ENCODE measurements at places on chromosomes 2 and 18.

DNA sequence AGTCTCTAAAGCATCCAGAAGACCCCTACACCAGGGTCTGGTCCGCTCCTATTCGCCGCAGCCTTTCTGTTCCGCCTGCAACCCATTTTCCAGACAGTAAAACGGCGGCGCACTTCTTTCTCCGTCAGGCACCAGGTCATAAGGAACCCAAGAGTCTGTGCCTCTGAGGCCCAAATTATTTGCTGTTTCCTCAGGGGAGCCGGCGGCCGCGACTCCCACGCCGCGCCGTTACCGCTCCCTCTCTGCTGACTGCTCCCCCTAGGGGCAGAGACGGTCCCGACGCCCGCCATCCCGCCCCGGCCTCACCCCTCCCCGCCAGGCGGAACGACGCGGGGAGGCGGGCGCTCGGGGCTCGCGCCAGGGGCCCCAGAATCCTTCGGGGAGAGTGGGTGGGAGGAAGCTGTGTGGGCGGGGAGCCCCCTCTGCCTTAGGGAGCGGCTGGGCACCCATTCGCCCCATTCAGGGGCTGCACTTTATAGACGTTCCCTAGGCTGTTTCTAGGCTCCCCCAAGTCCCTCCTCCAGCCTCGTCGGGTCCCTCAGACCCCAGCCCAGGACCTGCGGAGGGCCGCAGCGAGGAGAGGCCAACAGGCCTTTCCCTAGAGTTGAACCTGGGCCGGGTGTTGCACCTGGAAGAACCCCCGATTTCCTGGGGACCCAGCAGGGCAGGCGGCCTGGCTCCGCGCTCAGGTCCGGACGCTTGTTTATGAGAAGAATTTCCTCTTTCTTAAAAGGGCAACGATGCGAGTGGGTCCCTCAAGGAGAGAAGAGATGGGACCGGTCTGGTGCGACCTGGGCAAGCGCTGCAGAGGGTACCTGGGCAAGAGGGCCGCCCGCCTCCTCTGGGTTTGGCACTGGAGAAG is 3.6 kb upstream of the CTDSP1 start:
- DNase-seq = peak; percentile 86

- DNase-seq = no peak
Observed at GRCh38 chr18:13433685-13434084, 215.1 kb downstream of the LDLRAD4 start.

DNA sequence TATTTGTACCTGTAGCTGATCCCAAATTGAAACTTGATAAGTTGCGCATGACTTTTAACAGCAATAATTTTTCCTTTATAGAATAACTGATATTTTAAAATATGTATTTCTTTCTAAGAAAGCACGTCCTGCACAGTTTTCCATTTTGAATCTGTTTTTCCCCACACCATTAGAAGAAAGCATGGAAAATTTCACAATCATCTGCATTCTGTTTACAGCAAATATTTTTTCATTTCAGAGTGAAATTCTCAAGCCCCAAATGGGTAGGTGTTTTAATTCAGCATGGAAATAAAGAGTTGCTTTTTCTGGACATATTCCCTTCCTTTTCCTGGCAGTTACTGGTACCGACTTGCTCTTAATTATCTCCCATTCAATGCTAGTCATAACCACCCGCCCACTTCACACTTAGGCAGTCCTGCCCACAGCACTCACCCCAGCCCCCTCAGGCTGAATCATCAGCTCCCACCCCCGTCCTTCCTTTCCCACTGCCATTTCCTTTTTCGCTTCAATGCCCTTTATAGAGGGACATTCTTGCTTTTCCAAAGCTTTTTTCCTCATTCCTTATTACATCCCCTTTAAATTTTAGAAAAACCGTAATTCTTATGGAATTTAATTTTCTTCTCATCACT is 89.2 kb upstream of the GLS start:
- DNase-seq = peak; percentile 17

GRCh38 chr2:39772086-39772811 is 6.8 kb downstream of the THUMPD2 start:
- no peak for DNase-seq

DNA sequence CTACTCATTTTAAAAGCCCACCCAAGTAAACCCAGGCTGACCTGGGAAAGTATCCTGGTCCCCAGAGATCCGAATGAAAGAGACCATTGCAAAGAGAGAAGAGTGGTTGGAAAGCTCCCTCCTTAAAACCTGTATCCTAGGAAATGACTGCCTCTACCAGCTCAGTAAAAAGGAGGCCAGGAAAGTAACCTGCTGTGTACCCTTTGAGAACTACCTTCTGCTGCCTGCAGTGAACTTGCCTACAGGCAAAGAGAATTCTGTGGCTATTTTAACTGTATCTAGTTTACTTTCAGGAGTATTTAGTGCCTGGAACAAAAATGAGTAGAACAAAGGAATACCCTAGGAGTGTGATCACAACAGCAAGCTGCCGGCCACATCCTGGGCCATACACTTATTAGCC is 641.7 kb upstream of the NRXN1 start:
- DNase-seq = no peak

GRCh38 chr18:28032177-28032576 is 144.8 kb downstream of the CDH2 start:
- no peak for DNase-seq

GRCh38 chr2:223618172-223619035 is 16.2 kb upstream of the SCG2 start:
- DNase-seq = no peak

DNA sequence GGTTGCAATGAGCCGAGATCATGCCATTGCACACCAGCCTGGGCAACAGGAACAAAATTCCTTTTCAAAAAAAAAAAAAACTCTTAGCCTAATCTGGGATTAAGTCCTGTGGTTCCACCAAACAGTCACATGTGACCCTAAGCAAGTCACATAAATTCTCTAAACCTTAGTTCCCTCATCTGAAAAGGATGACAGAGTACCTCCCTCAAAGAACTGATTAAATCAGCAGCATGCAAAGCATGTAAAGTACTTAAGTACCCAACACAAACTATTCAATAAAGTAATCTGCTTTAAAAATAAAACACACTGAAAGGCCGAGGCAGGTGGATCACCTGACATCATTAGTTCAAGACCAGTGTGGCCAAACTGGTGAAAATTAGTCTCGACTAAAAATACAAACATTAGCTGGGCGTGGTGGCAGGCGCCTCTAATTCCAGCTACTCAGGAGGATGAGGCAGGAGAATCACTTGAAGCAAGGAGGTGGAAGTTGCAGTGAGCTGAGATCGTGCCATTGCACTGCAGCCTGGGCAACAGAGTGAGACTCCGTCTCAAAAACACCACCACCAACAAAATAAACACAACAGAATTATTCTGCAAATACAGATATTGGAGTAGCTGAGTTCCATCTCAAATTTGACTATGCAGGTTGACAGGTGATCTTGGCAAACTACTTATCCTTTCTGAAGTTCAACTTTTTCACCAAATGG is 7.0 kb downstream of the USP34 start:
- no peak for DNase-seq

GRCh38 chr2:55947752-55948151 is 24.2 kb upstream of the EFEMP1 start:
- DNase-seq = no peak

DNA sequence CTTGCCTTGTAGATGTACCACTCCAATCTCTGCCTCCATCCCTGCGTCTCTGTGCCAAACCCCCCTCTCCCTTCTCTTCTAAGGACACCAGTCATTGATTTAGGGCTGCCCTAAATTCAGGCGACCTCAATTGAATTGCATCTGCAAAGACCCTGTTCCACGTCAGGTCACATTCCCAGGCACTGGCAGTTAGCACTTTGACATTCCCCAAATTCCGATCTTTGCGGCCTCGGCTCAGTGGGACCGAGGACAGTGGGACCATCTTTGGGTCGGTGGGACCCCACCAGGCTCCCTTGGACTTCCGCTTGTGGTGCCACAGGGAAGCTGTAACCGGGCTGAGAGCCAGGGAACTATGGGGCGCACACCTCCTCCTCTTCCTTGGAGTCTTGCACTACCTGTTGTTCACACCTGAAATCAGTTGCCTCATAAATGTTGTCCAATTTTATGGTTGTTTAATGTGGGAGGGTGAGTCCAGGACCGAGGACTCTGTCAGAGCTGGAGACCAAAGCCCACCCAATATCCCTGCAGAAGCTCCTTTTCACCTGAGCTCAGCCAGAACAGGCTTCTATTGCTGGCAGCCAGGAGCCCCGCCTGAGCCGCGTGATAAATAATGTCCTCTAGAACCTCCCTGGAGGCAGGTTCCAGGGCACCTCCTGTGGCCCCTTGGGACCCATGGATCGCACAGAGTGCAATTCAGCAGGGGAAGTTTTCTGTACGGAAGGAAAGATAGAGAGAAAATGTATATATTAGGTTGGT is 271.6 kb downstream of the EIPR1 start:
- DNase-seq = no peak

DNA sequence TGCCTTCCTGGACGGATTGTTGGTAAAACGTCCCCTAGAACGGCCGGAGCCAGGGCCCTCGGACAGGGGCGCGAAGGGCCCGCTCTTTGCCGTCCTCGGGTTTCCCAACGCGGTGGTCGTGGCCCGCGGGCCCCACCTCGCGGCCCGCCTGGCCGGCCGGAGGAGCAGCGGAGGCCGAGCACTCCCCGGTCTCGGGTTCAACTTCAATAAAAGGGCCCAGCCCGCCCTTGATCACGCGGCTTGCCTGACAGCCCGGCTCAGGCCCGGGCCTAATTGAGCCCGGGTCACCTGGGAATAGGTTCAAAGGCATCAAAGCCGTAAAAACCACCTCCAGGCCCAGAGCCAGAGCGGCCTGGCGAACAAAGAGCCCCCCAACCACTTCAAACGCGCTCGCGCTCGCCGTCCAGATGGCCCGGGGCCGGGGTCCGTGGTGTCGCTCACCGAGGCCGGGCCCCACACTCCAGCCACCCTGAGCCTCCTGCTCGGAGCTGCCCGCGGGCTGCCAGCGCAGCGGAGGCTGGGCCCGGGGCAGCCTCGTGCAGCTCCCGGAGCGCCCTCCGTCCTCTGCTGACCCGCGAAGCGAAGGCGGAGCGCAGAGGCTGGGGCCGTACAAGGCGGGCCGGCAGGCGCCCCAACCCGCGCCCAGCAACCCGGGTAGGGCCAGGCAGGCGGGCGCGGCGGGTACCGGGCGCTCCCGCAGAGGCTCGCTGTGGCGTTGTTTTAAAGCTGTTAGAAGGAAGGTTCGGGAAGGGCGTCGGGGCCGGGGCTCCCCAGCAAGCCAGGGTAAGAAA is 1.1 kb upstream of the TWIST2 start:
- DNase-seq = no peak

GRCh38 chr2:36469710-36470109 is 114.1 kb downstream of the CRIM1 start:
- no peak for DNase-seq

- no peak for DNase-seq
Observed at GRCh38 chr2:169729274-169729605, 4.4 kb upstream of the KLHL23 start.

DNA sequence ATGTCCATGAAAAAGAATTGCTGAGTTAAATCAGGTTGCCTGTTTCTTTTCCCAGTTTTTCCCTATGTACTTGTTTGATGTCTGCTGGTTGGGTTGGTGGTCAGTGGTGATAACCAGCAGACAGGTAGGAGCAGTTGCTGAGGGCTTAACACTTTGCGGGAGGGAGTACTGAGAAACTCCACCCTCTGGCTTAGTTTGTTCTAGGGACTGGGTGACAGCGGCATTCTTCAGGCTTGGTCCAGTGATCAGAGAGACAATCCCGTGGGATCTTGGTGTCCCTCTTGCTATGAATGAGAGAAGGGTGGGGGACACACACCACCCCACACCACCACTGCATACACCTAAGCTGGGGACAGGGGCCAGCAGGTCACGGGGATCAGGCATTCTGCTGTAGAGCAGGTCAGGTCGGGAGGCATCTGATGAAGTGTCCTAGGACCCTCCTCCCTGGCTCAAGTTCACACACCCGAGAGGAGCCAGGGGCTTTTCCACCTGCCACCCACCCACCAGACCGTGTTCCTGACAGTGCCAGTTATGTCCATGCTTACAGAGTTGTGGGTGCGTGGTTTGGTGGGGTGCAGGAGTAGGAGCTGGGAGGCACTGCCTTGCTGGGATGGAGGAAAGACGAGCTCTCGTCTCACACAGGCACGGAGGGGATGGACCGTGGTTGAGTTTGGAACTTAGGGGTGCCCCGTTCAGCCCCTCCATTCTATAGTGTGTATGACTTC is 21.3 kb upstream of the ALLC start:
- DNase-seq = no peak

DNA sequence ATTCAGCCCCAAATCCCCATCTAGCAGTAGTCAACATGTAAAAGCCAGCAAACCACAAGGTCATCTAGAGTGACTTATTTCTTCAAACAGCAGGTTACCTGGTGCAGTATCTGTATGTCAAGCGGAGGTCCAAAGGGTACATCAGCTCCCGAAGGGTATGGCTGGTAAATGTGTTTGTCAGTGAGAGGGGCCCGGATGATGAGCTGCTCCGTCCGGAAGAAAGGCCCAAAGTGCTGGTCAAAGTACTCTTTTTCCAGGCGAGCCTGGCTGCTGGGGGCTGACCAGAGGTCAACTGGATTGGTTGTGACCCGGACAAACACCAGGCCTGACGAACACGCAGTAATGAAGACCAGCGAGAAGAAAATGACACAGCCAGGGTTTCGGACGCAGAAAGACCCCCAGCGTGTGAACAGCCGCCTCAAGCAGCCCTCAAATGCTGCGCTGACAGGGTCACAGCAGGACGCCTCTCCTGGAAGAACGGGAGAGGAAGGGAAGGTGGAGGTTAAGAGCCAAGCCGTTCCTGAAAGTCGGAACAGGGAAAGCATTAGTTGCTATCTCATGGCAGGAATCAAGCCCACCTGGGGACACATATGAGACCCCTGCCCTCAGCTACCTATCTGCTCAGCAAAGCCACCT is 30.0 kb downstream of the NPC1 start:
- DNase-seq = no peak

GRCh38 chr18:26637324-26637723 is 89.0 kb upstream of the KCTD1 start:
- no peak for DNase-seq

DNA sequence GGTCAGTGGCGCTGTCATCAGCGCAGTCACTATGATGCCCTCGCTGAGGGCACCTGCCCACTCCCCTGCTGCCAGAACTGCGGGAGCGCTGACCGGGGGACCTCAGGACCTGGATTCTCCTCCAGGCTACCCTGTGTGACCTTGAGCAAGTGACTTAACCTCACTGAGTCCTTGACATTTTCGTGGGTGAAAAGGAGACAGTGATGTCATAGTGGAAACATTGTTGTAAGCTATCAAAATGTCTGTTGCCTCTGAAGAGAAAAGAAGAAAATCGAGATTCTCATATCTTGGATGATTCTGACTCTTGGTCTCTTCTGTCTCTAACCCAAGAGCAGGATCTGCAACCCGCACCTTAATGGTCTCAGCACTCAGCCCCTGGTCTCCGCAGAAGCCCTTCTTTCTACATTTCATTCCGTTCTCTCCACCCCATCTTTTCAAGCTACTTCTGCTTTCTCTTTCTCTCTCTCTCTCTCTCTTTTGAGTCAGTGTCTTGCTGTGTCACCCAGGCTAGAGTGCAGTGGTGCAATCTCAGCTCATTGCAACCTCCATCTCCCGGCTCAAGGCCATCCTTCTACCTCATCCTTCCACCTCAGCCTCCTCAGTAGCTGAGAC is 978 bp upstream of the TUBA4A start:
- no peak for DNase-seq

Measured in activated T-helper 1 cell treated with anti-CD3 and anti-CD28 coated beads, Interleukin-2, amount 50 U/mL, for 16 hours (primary cell).